ENCODE measurements at places on chromosomes 6 and 20.

GRCh38 chr6:162124710-162125435 is 602.7 kb downstream of the PRKN start:
- no peak for DNase-seq

DNA sequence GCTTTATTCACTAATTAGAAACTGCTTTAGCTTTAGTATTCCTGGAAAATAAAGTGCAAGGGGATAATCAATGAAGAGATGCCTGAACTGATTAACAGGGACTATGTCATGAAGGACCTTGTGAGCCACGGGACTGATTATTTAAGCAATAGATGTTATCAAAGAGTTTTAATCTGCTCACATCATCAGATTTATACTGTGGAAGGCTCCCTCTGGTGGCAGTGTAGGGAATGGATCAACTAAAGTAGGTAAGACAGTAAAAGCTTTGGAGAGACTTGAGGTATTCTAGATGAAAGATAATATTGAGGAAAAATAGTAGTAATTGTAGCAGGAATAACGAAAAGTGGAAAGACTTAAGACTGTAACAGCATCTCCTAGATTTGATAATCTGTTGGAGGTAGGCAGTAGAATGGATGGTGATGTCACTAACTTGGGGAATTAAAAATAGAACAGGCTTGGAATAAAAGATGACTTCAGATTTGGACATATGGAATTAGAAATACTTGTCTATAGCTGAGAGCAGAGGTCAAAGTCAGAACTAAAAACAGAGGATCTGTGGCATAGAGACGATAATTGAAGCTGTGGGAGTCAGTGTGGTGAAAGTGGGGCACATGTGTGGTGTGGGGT is 80.3 kb upstream of the HTR1E start:
- DNase-seq, result peak; percentile 22

DNA sequence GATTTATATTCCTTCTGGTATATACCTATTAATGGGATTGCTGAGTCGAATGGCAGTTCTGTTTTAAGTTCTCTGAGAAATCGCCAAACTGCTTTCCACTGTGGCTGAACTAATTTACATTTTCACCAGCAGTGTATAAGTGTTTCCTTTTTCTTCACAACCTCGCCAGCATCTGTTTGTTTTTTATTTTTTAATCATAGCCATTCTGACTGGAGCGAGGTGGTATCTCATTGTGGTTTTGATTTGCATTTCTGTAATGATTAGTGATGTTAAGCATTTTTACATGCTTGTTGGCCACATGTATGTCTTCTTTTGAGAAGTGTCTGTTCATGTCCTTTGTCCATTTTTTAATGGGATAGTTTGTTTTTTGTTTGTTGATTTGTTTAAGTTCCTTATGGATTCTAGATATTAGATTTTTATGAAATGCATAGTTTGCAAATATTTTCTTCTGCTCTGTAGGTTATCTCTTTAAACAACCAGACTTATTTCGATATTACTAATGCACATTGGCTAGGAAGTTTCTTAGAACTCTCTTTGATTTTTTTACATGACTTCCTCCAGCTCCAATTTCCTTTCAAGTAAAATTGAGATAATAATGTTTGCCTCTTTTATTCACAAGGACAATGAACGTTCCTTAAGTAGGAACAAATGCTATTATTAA is 12.2 kb upstream of the VNN1 start:
- no peak for DNase-seq

- DNase-seq, result no peak
Measured at GRCh38 chr20:62804021-62804626, 511 bp upstream of the OGFR start.

DNA sequence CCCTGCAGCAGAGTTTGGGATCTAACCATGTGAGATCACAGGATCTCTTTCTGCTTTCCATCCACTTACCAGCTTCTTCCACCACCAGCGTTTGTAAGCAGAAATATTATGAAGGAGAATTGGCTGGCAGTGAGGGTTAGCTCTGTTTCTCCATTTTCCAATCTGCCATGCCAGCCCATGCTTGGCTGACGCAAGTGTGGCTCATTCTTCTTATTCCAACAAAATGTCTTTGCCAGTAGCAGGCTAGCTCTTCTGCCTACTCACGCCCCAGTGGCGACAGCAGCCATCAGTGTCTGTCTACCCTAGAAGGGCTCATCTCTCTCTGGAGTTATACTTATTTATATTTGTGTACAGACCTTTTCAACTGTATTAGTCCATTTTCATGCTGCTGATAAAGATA is 286.2 kb downstream of the FARS2 start:
- no peak for DNase-seq

DNA sequence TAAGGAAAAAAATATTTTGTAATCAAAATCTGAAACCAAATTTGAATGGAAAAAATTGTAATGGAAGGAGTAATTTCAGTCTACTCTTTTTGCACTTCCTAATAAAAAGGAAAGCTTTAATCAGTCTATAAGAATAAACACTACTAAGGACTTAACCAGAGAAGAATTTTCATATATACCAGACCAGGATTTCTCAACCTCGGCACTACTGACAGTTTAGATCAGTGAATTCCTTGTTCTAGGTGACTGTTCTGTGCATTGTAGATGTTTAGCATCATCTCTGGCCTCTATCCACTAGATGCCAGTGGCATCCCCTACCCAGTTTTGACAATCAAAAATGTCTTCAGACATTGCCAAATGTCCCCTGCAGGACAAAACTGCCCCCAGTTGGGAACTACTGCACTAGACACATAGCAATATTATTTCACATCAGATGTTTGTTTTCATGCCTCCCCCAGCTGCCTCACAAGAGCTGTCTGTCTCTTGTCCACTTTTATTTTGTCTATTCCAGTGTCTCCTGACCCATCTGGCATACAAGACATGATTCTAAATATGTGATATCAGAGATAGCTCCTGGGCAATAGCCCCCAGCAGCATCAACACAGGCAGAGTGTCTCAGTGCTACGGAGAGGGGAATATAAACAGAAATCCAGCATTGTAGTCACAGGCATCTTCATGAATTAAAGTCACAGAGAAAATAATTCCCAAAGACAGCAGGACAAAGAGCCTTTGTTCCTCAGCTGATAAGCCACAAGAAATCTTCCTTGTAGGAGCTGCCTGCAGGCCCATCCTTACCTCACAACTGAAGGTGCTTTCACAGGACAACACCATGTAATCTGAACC is 27.0 kb downstream of the DNAAF9 start:
- DNase-seq, result no peak

DNA sequence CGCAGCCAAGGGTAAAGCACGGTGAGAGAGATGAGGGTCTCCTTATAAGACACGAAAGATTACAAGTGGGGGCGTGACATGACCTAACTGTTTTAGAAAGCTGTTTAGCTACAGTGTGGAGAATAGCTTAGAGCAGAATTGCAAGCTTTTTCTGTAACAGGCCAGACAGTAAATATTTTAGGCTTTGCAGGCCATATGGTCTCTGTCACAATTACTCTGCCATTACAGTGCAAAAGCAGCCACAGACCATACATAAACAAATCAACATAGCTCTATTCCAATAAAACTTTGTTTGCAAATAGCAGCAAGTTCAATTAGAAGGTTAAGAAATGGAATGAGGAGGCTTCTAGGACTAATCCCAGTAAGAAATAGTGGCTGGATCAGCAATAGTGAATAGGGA is 16.8 kb downstream of the PGM3 start:
- DNase-seq, result no peak

DNA sequence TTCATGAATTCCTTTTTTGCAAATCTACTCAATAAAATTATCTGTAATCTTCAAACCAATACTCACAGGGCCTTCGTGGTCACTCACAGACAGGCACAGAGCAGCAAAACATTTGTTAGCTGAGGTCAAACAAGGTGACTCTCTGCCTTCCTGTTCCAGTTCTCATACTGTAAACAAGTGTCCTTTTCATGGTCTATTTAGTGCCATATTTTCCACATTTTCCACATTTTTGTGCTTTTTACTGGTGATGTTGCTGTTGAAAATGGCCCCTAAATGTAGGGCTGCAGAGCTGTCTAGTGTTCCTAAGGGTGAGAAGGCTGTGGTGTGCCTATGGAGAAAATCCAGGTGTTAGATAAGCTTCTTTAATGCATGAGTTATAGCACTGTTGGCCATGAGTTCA is 133.1 kb upstream of the COL21A1 start:
- no peak for DNase-seq

DNA sequence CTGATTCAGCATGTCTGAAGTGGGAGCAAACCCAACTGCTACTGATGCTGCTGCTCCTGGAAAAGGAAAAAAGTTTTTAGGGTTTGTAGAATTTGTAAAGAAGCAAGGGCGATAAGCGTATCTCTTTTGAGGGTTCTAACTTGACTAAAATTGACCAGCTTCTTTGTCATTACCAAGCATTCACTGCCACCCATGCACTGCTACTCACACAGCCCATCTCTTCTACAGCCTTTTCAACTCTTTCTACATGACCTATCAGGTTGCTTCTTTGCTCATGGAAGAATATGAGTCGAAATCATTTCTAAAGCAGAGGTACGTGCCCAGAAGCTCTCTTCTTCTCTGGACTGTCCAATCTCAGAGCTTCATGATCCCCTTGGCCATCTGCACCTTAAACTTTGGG is 570.9 kb downstream of the EPHA7 start:
- DNase-seq, result no peak

- no peak for DNase-seq
Measured at GRCh38 chr20:35281506-35282101, 3.0 kb downstream of the EIF6 start.

DNA sequence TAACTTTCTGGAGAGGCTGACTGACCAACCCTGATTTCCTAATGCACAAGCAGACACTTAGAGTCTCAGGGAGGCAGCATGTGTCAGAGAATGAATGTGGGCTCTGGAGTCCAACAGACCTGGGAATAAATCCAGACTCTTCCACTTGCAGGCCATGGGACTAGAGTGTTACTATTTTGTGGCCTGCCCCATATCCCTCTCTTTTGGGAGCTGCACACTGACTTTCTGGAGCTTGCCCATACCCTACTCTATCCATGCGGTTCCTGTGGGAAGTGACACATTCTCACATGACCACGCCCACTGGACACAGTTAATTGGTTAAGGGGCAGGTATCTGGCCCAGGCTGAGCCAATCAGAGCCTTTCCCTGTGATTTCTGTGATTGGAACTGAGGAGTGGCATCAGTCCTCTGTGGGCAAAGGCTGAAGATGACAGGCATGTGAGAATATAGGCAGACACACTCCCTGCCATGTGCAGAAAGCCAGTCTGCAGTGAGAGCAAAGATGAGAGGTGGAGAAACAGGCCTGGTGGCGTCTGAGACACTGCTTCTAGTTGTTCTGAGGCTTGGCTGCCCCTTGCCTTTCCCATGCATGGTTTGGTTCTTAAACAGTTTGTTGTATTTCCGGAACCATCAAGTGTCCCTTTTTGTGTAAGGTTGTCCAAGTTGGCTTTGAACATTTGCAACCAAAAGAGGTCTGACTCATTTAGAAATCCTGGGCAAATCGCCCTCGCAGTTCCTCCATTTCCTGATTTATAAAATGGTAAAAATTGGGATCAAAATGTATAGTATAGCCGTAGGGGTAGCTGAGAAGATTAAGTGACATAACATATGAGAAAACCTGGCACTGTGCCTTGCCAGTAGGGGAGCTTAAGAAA is 125.6 kb downstream of the CDC5L start:
- DNase-seq, result no peak

DNA sequence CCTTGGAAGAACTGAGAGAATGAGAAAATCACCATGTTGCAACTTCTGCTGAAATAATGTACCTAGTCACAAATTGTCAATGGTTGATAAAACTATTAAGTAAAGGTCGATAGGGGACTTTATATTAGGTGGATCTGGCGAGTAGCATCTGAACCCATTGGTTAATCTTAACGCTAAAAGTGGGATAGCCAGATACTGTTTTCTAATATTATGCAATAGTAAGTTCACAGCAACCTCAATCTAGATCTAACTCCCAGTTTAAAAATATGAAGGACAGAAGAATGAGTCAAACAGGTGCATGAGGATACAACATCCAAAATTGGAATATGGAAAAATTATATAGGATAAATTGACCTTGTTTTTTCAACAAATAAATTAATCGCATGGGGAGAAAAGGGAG is 18.8 kb downstream of the PSMF1 start:
- no peak for DNase-seq

- no peak for DNase-seq
Measured at GRCh38 chr6:134550604-134551003, 232.7 kb upstream of the SGK1 start.

DNA sequence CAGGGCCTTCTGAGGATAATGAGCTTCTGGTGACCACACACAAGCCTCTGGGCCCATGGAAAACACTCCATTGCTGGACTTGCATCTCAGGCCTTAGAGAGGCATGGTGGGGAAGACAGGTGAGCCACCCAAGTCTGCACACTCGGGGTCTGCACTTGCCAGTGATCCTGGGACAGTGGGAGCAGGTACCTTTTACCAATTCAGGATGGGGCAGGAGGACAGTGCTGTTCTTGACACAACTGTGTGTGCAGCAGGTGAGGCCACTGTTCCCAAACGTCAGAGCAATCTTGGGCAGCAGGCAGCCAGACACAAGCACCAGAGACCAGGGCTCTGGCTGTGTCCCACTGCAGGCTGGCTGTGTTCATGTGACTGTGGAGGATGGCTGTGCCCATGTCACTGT is 221.3 kb downstream of the ERMARD start:
- no peak for DNase-seq
